Kidney tubule cell (primary cell): ENCODE measurements at places on chromosomes 6 and 20.
A peak's percentile ranks its signal among the peaks of the same experiment; 100 is the strongest.

- DNase-seq, result no peak
Observed at GRCh38 chr20:12056839-12057238, 139.1 kb downstream of the BTBD3 start.

- DNase-seq, result no peak
Observed at GRCh38 chr6:37131960-37132253, 38.0 kb upstream of the PIM1 start.

GRCh38 chr6:111464184-111464583 lies 18.8 kb downstream of the REV3L start:
- DNase-seq, result no peak

DNA sequence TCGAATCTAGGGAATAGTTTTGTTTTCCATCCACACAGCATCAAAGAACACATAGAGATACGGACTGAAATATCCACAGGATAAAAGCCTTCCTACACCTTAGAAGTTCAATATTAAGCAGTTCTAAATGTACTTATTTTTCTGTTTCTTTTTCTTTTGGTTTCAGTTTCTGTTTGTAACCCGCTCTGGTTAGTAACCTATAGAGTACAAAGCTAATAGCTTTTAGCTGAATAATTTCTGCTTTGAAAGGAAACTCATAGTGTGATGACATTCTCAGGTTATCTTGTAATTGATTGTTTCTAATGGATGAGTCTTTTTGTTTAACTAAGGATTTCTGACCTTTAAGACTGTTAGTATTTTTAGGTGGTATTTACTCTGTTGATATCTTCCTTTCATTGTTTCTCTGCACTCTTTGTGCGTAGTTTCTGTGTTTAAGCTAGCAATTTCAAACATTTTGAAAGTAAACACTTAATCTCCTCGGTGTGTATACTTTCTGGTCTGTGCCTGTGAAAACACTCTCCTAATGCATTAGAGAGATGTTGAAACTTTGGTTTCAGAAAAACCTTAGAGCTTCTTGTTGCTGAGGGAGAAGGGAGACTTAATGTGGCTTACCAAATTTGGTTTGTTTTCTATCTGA lies 385.5 kb downstream of the HDGFL1 start:
- DNase-seq, result peak; percentile 41

GRCh38 chr6:94041945-94042709 lies 622.8 kb upstream of the EPHA7 start:
- DNase-seq, result peak; percentile 6

GRCh38 chr6:98014442-98015201 lies 731.6 kb upstream of the MMS22L start:
- DNase-seq, result no peak

- no peak for DNase-seq
Observed at GRCh38 chr6:28380381-28380780, 19.2 kb downstream of the ZSCAN12 start.

DNA sequence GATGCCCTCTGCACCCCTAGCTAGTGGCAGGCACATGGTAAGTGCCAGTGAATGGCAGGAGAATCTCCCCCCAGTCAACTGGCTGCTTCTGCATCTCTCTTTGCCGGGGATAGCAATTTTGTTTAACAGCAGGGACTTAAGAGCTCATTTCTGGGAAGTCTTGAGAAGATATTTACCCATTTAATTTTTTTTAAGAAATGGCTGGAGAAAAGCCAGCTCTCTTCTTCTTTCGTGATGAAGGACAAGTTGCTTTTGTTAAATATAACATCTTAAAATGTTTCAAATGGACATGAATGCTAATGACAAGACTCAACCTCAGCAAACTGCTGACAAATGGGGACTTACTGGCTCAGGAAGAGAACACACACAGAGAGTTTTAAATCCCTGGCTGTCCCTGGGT lies 55.0 kb upstream of the IYD start:
- DNase-seq, result no peak

- DNase-seq, result no peak
Observed at GRCh38 chr6:137780447-137781034, 86.5 kb upstream of the TNFAIP3 start.

- no peak for DNase-seq
Observed at GRCh38 chr6:139757784-139758183, 383.3 kb upstream of the CITED2 start.

DNA sequence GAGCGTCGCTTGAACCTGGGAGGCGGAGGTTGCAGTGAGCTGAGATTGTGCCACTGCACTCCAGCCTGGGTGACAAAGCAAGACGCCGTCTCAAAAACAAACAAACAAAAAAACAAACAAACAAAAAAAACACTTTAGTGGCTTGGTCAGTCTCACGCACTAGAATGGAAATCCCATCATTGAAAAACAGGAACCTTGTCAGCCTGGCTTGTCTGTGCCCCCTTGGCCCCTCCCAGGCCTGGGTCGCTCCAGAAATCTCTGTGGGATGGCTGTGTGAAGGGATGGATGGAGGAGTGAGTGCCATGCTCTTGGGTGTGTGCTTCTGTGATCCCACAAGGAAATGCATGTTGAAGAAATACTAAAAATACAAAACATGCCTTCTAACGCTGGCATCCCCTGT lies 20.9 kb upstream of the NAA20 start:
- DNase-seq, result no peak

DNA sequence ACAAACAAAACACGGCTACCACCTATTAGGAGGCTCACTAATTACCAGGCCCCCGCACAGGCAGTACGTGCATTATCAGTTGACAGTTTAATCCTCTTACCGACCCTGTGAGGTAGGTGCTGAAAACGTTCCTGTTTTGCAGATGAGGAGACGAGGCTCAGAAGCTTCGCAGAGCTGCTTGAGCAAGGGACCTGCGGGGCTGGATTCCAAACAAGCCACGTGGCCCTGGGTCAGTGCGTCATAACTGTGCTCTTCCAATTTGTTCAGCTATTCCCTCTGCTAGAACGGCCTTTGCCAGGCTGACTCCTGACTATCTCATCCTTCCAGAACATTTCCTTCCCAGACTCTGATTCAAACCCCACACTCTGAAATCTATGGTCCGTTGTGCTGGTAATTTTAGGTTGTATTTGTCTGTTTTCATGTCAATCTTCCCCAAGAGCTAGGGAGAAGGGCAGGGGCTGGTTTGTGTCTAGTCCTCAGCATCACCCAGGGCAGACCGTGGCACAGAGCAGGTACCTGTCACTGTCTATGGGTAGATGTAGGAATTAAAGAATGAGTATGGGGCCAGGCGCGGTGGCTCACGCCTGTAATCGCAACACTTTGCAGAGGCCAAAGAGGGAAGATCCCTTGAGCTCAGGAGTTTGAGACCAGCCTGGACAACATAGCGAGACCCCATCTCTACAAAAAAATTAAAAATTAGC lies 28.8 kb upstream of the TLDC2 start:
- DNase-seq, result peak; percentile 83

- DNase-seq, result no peak
Observed at GRCh38 chr20:52031206-52031562, 160.4 kb downstream of the ZFP64 start.

GRCh38 chr6:36443471-36444428 lies 950 bp downstream of the KCTD20 start:
- peak; percentile 43 for DNase-seq

DNA sequence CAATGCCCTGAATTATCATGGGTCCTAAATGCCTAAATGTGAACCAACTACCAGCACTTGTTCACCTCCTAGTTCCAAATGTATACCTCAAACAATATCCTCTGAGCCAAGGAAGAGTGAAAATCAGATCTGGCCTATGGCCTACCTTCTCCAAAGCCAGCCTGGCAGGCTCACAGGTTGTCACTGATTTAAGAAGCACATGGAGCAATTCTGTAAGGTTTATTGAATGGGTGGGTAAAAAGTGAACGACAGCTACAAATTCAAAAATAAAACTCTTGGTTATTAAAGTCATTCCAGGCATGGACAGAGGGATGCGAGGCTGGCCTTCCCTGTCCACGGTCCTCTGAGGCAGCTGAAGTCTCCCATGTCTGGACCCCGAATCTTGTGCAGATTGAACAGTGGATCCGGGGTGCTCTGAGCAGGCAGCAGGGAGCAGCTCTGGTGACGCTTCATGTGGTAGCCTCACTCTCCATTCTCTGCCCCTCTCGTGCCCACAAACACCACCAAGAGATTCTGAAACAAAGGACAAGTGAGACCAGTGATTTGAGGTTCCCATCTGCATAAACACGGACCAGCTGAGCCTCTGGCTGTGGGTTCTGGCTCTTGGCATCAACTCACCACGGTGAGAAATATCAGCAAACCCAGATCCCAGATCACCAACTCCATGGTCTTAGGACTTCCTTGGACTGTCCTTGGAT lies 14.6 kb downstream of the SNHG17 start:
- no peak for DNase-seq
